ENCODE measurements at places on chromosomes 2 and 18.

DNA sequence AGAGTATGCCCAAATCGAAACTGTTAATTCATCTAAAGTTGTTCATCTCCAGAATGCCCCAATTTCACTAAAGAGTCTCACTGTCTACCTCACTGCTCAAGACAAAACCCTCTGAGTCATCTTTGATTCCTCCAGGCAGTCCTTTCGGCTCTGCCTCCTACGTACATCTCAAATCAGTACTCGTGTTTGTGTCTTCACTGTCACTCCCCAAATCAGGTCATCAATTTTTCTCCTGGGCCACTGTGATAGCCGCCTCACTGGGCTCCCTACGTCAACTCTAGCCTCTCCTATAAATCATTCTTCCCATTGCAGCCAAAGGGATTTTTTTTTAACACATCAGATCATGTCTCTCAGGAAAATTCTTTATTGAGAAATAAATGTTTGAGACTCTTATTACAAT, 42.1 kb upstream of the TTC39C start:
- peak; percentile 62 for DNase-seq

GRCh38 chr2:130963196-130963848, 126.6 kb downstream of the ARHGEF4 start:
- DNase-seq = no peak

- no peak for DNase-seq
Measured at GRCh38 chr2:150036622-150037021, 449.0 kb upstream of the MMADHC start.

DNA sequence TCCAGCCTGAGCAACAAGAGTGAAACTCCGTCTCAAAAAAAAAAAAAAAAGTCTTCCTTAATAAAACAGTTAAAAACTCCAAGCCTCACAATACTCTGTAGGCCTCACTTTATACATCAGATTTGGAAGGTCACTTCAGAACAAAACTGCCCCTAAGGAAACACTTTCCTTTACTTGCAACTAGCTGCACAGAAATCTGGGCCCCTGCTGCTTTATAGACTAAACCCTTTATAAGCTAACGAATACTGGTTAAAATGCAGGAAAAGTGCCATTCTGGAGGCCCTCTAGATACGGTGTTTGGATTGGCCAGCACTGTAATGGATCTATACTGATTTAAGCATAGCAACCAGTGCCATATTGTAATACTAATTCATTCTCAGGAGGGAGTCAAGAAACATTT, 1.5 kb downstream of the ABHD1 start:
- DNase-seq = no peak

GRCh38 chr2:36339607-36340218, 15.9 kb upstream of the CRIM1 start:
- DNase-seq = no peak

DNA sequence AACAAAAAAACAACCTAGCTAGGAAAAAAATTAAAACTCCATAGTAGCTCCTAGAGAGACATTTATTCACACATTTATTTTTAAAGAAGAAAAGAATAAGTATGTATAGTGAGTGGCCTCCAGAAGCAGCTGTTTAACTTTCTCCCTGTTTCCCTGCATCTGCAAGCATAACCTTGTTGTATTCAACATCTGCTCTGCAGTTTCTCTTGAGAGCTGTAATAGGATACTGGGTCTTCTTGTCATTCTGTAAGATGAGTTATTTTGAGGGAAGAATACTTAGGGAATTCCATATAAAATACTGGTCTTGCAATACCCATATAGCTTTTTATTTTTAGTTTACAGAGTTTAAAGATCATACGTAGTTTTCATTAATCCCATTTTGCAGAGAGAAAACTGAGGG, 246.6 kb downstream of the LRRTM1 start:
- DNase-seq = no peak

- no peak for DNase-seq
Measured at GRCh38 chr2:58215429-58215828, 25.7 kb downstream of the FANCL start.

DNA sequence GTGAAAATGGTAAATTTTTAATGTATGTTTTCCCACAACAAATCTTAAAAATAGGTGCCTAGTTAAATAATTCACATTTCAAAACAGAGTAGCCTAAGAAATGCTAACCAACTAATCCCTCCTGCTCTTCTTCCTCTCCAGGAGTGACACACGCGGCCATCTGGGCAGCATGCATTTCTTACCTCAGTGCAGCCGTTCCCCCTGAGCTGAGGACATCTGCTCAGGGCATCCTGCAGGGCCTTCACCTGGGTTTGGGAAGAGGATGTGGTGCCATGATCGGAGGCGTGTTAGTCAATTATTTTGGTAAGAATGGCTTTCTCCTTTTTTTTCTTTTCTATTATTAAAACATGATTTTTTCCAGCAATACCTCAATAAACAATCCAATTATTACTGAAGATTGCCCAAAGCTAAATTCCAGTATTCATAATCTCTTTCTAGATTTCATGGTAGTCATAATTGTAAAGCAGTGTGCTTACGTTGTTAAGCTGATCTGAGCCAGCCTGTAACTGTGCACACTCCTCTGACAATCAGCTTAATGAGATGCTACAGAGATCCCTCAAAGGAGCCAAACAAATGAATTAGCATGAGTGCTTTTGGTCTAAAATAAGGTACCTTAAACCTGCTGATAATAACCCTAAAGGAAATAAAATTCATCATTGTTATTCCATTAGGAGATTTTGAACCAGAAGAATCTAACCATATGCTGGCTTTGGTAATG, 45.8 kb downstream of the NEMP2 start:
- no peak for DNase-seq

DNA sequence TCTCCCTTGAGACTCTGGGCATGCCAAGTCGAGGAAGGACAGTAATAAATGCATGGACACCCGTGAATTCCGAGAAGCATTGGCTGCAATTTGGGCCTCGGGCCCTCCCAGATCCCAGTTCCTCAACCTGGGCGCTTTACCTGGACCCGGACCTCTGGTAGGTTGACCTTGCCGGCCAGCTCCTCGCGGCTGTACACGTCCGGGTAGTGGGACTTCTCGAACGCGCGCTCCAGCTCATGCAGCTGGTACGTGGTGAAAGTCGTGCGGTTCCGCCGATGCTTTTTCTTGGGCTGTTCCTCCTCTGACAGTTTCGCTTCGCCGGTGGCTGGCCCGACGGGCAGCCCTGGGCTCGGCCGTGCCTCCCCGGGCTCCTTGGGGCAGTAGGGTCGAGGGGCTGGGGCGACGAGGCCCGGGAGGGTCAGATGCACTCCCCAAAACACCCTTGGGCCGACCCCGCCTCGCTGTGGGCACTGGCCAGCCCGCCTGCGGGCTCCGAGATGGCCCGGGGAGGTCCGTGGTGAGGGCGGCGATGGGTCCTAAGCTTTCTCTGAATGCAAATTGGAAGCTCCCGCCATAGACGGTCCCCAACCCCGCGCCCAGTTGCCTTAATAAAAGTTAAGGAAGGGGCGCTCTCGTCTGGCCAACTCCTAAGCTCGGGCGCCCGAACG, 899 bp downstream of the RAX start:
- DNase-seq = no peak

- DNase-seq = no peak
Measured at GRCh38 chr2:197871780-197872456, 67.5 kb downstream of the PLCL1 start.

- DNase-seq = no peak
Measured at GRCh38 chr2:11309706-11310105, 34.7 kb downstream of the ROCK2 start.

DNA sequence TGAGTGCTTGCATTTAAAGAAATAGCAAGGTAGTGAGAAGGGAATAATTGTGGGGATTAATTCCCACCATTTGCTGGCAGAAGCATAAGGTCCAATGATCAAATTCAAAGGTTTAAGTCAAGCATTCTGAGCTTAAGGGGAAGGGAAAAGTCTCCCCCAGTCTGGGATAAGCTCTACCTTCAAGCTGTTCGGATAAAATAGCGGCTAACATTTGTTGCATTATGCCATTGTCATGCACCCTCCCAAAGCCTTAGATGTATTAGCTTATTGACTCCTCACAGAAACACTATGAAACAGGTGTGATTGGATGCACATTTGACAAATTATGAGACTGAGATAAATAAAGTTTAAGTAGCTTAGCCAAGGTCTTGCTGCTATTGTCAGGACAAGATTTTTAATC, 52.2 kb upstream of the TGIF1 start:
- DNase-seq = no peak

- DNase-seq = no peak
Measured at GRCh38 chr2:83742117-83742782, 716.8 kb downstream of the SUCLG1 start.

- no peak for DNase-seq
Measured at GRCh38 chr2:54656863-54657262, 66.6 kb upstream of the EML6 start.

GRCh38 chr2:219230059-219230540, 494 bp downstream of the ANKZF1 start:
- no peak for DNase-seq

- no peak for DNase-seq
Measured at GRCh38 chr2:50958504-50958903, 73.4 kb downstream of the NRXN1 start.

- DNase-seq = no peak
Measured at GRCh38 chr2:76019128-76019527, 308.4 kb upstream of the GCFC2 start.

- DNase-seq = no peak
Measured at GRCh38 chr2:34909992-34910705, 1311.0 kb upstream of the FAM98A start.

DNA sequence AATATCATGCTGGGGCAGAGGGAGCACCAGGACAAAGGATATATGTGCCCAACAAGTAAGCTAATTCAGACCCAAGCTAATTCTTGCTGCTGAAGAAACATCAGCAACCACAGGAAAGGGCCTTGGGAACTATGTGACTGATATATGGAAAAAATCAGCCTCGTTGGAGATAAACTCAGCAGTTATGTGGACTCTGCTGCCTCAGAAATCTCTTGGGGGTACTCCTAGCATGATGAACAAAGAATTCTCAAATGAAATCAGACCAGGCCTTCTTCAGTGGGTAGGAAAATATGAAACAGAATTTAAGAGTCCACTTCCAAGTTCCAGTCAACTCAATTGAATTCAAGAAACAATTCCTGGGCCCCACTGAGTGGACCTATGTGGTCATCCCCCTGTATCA, 367.9 kb downstream of the TNS1 start:
- no peak for DNase-seq

- no peak for DNase-seq
Measured at GRCh38 chr2:120461092-120461491, 115.2 kb downstream of the INHBB start.

GRCh38 chr2:169933124-169933711, 106.0 kb downstream of the UBR3 start:
- DNase-seq = no peak

All from CD4-positive, alpha-beta memory T cell (primary cell).